ENCODE measurements at places on chromosomes 3 and 15.

- peak; percentile 83 for DNase-seq
Measured at GRCh38 chr3:45864760-45865519, 21.4 kb upstream of the CCR9 start.

DNA sequence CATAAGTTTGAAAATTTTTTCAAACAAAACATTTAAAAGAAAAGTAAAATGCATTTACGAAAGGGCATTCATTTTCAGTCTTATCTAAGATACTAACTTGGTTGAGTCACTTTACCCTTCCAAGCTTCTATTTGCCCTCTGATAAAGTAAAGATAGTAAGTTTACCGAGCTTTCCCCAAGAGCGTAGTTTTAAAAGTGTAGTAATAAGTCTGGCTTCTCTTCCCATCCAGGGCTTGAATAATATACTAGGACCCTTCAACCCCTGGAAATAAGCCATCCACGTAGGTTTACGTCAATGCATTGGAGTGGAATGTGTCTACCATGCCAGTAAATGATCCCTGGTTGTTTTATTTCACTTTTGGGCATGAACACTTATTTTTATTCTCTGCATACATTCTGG, 608.3 kb downstream of the NTRK3 start:
- DNase-seq = no peak

- DNase-seq = no peak
Measured at GRCh38 chr3:13240928-13241618, 167.8 kb upstream of the IQSEC1 start.

GRCh38 chr3:125594125-125594524, 1.2 kb downstream of the OSBPL11 start:
- peak; percentile 26 for DNase-seq

GRCh38 chr3:156291272-156292123, 171.1 kb downstream of the KCNAB1 start:
- no peak for DNase-seq

GRCh38 chr3:169846458-169847193, 23.1 kb downstream of the LRRC31 start:
- no peak for DNase-seq

DNA sequence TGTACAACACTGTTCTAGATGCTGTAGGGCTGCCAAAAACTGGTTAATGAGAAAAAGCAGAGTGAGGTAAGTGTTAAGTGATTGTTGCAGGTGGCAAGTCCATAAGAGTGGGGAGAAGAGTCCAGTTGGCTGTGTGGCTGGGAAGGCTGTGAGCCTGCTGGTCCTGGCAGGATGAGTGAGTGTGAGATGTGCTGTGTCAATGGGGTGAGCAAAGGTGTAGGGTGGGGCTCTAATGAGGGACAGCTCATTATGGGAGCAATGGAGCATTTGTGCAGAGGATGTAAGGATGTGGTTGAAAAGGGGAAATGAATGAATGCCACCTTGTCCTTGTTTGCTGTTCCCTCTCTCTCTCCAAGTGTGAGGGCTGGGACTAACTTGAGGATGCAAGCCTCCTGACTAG, 145.3 kb upstream of the ROPN1 start:
- no peak for DNase-seq

DNA sequence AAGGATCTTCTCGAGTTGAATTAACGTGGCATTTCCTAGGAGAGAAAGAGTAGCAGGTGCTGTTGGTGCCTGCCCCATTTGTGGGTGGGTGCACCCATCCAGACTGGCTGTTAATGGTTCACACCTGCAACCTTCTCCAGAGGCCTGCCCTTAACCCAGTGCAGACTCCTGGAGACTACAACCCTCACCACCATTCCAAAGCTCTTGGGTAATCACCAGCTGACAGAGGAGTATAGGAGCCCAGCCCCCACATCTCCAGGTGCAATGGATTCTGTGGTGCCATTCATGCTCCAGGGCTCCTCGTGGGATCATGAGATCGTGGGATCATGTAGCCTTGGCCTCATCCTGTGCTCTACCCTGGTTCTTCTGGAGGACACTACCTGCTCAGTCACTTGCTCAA, 60.2 kb downstream of the SEMA5B start:
- DNase-seq = no peak

- no peak for DNase-seq
Measured at GRCh38 chr15:92711457-92711831, 55.9 kb upstream of the FAM174B start.

- DNase-seq = no peak
Measured at GRCh38 chr15:89765694-89766093, 10.4 kb upstream of the MESP2 start.

Measured in thymus (tissue), 14 donors.